LoVo (cell line): ENCODE measurements at places on chromosomes 7 and 10.

GRCh38 chr7:124364283-124364682 is 331.4 kb upstream of the TMEM229A start:
- DNase-seq, result no peak

DNA sequence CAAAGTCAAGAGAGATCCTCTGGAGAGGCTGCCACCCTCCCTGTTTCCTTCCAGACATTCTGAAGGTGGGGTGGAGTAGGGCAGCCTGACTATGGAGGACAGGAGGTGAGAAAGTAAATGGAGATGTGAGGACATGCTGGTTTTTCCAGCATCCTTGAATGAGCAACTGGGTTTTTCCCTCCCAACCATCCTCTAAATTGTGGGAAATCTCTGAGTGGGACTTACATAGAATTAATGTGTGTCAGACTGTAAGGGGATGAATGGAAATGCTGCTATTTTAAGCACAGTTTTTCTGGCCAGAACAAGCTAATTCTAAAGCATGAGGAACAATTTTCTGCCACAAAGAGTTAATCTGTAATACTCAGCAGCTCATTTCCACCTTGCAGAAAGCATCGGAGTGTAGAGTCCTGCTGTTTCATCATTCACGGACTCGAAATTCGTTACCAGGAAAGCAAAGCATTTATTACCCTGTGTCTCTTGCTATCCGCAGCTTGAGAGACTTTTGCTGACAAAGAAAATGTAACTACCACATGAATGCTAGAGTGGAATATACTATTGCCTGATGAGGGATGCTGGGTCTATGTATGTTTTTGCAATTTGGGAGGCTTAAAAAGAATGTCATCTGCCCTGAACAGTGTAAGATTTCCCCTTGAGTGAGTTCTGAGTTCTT is 213.0 kb downstream of the CELF2 start:
- no peak for DNase-seq

GRCh38 chr10:1627945-1628344 is 109.4 kb downstream of the ADARB2 start:
- no peak for DNase-seq

- no peak for DNase-seq
Observed at GRCh38 chr10:306007-306674, 170.9 kb downstream of the ZMYND11 start.

GRCh38 chr10:100894589-100895294 is 18.0 kb upstream of the SLF2 start:
- no peak for DNase-seq

DNA sequence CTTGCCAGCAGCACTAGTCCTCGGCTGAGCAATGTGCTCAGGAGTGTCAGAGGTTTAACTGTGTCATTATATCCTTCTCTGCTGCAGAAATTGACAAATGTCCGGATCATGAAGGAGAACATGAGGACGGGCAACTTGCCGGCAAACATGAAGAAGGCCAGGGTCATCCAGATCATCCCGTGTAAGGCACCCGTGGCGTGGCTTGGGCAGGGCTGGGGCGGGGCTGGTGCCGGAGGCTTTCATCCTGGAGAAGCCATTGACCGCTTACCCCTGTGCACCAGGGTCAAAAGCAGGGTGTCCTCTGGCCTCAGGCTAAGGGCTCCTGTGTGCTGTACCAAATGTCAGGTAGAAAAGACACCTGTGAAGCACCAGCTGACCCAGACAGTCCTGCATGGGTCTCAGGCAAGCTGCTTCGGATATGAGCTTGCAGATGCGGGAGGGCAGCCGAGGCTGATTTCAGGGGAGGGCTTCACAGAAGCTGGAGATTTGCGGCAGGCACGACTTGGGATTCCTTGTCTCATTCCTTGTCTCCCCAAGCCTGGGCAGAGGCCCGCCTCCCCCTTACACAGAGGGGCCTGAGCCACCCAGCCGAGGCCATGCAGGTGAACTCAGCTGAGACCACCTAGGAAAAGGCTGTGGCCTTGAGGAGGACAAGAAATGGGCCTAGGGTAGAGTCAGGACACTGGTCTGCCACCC is 55.4 kb downstream of the MKI67 start:
- no peak for DNase-seq
